AG09319 (cell line): ENCODE measurements at places on chromosomes 5 and 9.

DNA sequence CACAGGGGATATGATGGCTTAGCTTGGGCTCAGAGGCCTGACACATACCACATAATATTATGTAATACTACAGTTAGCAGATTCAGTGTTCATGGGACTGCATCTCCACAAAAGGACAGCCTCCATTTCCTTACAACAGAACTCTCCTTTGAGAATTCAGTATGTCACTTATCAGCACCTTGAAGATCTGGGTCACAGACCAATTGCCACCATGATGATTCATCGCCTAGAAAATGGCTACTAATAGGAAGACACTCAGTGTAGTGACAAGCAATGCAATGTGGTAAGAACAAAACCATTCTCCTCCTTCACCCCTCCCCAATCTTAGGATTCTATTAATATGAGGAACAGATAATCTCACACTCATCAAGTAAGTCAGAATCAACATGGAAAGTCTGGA is 38.7 kb upstream of the PRLR start:
- no peak for DNase-seq

- DNase-seq, result no peak
Observed at GRCh38 chr5:107466233-107466769, 204.4 kb downstream of the EFNA5 start.

- DNase-seq, result no peak
Observed at GRCh38 chr5:85823462-85824426, 794.0 kb upstream of the COX7C start.

DNA sequence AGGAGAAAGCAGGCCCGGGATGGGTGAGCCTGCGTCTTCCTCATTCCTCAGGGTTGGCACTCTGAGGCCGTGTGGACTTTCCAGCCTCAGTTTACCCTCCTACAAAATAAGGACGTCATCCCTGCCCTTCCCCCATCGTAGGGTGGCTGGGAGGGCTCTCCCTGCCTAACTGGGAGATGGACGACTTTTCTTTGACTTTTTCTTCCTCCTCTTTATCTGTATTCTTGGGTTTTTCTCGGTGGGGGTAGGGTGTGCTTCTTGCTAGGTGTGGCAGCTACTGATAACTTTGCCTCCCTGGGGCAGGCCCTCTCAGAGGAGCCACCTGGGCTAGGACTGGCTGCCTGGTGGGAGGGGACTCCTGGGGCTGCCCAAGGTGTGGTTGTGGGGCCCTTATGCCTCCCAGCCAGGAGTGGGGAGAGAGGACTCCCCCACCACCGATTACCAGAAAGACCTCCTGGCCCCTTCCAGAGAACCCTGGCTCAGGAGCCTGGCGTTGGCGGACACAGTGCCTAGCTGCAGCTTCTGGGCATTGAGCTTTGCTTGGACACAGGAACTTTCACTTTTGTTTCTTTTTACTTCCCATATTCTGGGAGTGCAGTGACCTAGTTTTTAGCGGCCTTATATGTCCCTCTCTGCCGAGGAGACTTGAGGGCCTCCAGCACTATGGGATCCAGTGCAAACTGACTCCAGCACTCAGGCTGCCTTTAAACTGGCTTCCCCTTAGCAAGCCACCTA is 6.1 kb downstream of the GLIPR2 start:
- DNase-seq, result no peak

DNA sequence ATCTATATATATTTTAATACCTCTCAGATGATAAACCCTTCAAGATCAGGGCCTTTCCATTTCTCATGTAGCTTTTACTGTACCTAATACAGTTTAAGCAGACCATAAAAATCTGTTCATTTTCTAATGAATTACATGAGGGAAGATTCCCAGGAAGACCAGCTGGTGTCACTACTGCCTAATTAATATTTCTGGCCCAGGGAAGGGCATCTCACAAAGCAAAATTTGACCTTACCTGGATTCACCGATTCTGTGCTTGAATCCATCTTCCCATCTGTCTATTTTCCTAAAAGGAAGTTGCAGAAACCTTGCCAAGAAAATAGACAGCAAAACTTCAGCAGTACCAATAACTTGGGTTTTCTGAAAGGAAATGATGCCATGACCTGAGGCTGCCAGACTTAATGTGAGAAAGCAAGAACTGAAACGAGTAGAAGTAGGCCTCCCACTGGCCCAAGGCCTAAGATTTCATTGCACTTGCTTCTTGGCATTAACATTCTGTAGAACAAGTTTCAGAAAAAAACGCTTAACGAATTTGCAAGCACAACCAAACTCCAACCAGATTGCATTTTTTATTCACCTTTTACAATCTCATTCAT is 83.0 kb upstream of the GLIS3 start:
- no peak for DNase-seq

DNA sequence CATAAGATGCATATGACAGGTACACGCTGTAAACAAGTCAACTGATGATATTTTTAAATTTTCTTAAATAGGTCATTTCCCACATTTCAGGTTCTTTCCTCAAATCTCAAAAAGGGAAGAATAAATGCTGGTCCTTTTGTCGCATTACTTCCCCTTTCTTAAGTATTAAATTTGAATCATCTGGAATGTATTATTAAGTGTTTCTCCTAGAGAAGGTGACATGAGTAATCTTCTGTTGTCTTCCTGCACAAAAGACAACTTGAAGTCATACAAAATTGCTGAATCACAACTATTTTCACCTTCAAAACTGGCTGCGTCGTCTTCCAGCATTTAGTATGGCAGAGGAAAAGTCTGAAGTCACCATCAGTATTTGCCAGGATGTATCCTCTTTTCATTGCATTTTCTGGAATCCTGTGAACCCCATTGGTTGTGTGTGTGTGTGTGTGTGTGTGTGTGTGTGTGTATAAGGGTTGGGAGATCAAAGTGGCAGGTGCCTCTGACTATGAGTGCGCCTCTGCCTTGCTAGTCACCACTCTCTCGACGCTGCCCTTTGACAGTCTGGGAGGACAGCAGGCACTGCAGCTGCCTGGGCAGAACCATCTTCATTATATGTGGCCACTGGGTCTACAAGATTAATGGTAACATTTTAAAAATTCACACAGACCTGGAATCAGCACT is 86.9 kb downstream of the MVB12B start:
- DNase-seq, result no peak

DNA sequence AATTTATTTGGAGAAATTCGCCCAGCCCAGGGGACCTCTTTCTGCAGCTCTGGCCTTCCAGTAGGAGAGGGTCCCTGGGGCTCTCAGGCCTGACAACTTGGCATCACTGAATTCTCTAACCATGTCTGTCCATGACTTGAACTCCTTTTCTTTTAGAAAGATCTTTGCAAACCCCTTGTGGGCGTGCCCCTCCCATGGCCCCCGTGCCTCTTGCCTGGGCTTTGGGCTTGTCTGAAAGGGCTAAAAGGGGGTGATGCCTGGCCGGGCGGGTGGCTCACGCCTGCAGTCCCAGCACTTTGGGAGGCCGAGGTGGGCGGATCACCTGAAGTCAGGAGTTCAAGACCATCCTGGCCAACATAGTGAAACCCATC is 3.2 kb upstream of the SQSTM1 start:
- no peak for DNase-seq
